ENCODE measurements at places on chromosomes 13 and 19.

DNA sequence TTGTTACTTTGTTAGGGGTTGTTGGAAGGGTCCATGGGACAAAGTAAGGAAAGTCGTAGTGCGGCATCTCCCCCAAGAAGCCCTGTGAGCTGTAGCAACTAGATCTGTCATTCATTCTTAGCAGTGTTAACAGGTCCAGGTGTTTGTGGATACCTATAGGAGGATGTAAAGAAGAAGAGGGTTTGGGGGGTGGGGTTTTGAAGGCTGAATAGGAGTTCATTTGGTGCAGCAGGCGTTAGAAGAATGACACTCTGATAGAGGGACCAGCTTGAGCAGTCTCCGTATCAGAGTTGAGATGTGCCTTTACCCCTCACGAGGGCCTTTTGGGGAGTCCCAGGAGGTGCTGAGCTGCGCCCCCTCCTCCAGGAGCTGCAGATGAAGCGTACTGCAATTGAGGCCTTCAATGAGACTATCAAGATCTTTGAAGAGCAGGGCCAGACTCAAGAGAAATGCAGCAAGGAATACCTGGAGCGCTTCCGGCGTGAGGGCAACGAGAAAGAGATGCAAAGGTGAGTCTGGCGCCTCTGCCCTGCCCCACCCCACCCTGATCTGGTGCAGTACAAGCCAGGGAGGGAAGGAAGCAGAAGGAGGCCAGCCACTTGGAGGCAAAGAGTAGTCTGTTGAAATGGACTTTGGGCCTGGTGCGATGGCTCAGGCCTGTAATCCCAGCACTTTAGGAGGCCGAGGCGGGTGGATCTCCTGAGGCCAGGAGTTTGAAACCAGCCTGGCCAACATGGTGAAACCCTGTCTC is 7.6 kb upstream of the IFI30 start:
- DNase-seq, result no peak

DNA sequence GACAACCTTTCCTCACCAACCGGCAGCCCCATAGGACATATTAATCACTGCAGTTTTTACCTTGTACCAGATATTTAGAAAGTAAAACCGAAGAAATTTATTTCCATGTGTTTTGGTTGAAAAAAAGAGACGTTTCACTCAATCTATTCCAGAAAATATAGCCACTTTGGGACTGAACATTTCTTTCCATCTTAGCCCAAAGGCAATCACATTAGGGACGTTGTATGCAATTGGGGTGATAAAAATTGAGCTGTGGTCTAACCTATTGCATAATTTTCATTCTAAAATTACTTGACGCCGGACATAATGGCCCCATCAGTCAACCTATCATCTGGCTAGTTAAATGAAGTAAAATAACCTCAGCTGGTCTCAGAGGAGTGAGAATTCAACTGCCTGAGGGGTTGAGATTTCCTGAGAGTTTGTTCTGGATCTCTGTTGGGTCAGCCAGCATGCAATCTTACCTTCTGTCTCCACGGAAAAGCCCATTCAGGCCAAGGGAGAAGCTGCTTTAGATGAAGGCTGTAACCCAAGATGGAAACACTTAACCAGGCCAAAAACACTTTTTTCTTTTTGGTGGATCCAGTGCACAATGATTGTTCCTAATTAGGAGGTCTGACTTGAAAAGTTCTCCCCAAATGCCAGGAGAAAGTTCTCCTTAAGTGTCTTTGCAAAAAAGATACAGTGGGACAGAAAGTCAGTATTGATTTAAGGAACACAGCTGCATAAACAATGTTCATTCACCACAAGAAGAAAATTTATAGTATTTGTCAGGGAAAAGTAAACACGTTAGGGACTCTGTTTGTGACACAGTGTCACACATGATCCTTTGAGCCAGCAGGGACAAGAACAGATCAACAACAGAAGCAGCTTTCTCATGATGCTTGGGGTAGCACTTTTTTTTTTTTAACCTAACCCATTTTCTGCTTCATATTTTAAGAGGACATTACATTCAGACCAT is 34.1 kb downstream of the DLEU7 start:
- DNase-seq, result no peak

DNA sequence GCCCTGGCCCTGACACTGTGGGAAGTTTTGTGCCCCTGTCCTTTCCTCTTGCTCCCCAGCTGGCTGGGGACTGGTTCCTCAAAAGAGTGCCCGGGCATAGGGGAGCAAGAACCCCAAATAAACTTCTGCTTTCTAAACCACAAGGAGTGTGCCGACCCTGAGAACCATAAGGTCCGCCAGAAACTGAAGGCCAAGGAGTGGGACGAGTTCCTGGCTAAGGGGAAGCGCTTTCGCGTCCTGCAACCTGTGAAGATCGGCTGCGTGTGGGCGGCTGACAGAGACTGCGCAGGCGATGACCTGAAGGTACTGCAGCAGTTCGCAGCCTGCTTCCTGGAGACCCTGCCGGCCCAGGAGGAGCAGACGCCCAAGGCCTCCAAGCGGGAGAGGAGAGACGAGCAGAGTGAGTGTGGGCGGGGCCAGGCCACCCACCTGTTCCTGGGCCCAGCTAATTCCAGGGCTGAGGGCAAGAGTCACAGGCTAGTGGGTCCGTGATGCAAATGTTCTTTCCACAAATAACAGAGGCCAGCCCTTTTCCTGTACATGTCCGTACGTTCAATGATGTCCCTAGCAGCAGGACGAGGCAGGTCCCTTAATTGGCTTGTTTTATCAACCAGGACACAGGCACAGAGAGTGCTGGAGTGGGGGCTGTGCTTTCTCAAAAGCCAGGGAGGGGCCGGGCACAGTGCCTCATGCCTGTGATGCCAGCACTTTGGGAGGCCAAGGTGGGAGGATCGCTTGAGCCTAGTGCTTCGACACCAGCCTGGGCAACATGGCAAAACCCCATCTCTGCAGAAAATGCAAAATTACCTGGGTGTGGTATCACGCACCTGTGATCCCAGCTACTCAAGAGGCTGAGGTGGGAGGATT is 25.6 kb downstream of the UBXN6 start:
- no peak for DNase-seq

DNA sequence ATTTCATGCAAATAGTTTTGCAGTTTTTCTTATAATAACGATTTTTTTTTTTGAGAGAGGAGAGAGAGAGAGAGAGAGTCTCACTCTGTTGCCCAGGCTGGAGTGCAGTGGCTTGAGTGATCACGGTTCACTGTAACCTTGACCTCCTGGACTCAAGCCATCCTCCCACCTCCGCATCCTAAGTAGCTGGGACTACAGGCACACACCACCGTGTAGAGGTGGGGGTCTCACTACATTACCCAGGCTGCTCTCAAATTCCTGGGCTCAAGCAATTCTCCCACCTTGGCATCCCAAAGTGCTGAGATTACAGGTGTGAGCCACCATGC is 26.8 kb upstream of the GJB6 start:
- DNase-seq, result no peak

- DNase-seq, result no peak
Measured at GRCh38 chr19:45385392-45386221, 15.2 kb upstream of the ERCC2 start.

DNA sequence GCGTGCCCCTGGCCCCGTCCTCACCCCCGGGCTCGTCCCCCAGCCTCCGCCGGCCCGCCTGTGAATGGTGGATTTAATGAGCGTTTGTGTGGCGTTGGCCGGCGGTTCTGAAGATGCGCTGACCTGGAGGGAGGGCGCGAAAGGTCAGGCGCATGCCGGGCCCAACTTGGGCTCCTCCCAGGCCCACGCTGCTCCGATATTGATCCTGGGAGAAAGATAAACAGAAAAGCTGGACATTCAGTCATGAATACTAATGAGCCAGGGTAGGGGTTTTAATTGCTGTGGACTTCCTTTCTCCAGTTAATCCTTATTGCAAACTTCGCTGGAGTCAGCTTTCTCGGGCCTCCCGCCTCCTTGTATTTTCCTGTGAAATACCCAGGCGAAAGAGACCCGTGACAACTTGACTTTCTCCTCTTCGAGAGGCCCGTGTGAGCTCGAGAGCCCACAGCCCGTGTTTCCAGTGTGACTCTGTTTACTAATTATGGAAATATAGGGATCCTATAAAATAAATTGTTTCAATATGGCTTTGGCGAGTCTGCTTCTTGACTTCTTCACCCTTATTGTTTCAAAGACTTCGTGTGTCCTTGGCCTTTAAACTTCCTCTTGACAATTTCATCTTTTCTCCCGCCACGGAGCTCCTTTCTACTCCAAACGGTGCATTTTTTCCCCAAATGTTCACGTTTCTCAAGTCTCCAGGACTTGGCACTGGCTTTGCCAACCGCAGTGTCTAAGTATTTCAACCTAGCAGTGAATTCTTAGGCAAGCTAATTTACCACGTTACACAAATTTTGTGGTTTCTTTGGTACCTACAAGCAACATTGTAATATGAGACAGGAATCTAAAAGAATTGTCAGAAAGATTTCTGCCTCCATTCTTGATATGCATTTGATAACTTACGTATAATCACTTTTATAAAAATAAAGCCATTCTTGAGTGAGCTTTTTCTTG is 10.5 kb downstream of the ZIC2 start:
- DNase-seq, result peak; percentile 70

DNA sequence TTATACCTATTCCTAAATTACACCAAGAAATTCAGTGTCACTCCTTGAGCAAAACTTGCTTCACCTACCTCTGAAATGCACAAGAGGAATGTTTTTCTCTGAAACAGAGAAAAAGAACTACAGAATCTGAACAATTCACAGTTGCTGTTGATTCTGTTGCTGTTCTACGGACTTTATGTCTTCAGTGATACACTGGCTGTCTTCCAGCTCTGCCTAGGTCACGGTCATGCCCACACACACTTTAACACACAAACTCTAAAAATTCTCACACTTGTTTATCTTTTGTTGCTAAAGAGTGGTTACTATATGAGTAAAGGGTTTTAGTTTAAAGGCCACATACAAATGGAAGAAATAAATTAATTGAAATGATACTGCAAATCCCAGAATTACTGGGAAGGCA is 124.4 kb upstream of the SPRY2 start:
- no peak for DNase-seq

DNA sequence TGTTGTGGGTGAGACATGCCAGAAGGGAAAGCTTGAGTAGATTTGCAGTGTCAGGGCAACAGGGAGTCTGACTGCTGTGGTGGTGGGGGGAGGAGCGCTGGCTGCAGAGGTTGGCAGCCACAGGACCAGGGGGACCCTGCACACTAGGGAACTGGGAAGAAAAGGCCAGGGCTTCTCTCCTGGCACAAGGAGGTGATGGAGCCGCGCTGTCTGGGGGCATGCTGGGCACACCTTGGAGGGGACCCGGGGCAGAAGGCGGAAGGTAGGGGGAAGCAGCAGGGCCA is 13.9 kb upstream of the EPHX3 start:
- no peak for DNase-seq

GRCh38 chr13:45521297-45521696 is 56.6 kb downstream of the COG3 start:
- DNase-seq, result no peak

DNA sequence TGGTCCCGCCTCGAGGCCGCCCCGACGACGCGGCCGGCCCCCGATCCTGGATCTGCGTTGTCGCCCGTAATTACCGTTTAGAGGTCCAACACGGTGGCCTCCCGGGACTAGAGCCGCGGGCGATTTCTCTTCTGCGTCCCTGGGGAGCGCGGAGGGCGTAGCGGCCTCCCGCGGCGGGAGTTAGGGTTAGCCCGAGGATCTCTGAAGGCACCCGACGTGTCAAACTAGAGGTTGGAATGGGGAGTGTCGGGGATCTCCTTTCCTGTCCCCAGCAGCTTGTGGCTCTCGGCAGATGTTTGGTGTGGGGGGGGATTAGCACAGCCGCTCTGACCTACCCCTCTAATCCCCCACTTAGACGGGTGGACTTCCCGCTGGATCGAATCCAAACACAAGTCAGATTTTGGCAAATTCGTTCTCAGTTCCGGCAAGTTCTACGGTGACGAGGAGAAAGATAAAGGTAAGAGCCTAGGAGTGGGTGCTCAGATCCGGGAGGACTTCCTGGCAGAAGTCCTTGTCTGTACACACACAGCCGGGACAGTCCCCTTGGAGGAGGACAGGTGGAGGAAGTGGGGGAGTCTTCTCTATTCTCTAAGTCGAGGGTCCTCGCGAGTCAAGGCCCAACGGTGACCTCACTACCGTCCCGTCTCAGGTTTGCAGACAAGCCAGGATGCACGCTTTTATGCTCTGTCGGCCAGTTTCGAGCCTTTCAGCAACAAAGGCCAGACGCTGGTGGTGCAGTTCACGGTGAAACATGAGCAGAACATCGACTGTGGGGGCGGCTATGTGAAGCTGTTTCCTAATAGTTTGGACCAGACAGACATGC is 581 bp downstream of the CALR start:
- no peak for DNase-seq

DNA sequence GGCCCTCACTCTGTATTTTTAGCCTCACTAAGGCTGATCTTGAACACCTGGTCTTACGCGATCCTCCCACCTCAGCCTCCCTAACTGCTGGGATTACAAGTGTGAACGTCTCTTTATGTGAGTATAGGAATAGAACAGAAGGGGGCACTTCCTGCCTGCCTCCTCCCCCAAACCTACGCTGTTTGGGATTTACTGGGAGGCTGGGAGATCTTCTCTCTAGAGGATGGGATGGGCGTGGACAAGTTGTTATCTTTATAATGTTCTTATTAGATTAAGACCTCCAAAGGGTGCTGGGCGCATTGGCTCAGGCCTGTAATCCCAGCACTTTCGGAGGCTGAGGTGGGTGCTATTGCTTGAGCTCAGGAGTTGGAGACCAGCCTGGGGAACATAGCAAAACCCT is 2.9 kb upstream of the CSNK1G2 start:
- no peak for DNase-seq

- DNase-seq, result no peak
Measured at GRCh38 chr19:11984986-11985385, 20.1 kb downstream of the ZNF763 start.

DNA sequence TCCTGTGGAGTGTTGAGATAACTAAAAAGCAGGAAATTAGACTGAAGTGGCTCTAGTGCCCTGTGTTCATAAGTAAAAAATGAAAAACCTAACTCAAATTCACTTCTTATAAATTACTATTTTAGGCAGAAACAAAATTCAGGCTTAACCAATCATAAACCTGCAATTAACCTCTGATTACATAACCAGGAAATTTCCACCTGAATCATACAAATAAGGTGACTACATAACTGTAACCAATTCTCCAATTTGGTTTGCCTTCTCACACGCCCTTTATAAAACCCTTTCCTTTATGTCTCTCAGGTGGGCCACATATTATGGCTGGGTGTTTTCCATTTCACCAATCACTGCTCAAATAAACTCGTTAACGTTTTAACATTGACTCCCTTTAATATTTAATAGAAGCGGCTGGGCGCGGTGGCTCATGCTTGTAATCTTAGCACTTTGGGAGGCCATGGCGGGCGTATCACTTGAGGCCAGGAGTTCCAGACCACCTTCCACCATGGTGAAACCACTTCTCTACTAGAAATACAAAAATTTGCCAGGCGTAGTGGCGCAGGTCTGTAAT is 22.9 kb upstream of the ZNF724 start:
- DNase-seq, result no peak

GRCh38 chr13:30413842-30414241 is 8.5 kb upstream of the UBE2L5 start:
- no peak for DNase-seq

DNA sequence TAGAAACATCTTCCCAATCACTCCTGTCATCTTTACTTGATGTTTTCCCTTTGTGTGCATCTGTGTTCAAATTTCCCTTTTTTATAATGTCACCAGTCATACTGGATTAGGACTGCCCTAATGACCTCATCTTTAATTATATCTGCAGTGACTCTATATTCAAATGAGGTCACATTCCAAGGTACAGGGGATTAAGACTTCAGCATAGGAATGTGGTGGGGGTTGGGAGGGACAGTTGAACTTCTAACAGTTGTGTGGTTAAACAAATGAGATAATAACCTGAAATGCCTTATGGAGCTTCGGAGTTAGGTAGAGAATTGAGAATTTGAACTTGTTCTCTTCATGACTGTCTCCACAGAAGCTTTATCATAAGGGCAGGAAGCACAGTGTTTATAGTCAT is 23.0 kb downstream of the PAN3 start:
- no peak for DNase-seq

GRCh38 chr19:5623397-5624017 is 624 bp downstream of the SAFB start:
- DNase-seq, result no peak
